Type B pancreatic cell (in vitro differentiated cells): ENCODE measurements at places on chromosomes 7 and 10.

DNA sequence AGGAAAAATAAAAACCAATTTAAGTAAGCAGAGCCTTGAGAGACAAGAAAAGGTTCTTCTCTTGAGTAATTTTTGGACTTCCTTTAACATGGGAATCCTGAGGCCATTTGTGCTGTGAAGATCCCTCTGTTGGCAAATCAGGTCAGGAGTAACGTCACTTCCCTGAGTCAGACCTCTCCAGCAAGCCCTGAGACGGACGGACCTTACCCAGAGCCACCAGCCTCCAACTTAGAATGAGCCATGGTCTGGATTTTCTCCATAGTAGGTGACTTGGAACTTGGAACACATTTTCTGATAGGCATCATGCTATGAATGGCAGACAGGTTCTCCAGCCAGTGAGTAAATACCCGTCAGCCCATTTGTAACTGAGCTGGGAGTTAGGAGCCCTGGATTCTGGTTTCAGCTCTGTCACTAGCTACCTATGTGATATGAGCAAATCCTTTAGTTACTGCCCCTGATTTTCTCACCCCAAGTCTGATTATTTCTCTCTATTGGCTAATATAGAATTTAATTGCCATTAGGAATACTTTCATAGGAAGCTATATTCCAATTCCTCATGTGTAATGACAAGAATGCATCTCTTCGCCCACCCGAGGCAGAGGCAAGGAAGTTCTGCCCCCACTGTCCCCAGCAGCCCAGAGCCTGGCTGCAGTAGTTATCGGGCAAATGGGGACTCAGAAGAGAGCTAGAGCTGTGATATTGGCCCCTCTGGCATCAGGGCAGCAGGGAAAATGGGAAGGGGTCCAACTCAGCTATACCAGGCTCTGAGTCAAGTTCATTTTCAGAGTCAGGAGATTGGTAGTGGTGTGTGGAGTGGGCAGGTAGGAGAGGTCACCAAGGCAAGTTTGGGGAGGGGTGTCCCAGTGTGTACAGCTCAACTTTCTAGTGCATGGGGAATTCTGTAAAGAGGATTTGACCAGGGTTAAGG, 153.7 kb upstream of the AGK start:
- DNase-seq: no peak

- no peak for DNase-seq
Observed at GRCh38 chr7:55081068-55081467, 62.3 kb downstream of the EGFR start.

DNA sequence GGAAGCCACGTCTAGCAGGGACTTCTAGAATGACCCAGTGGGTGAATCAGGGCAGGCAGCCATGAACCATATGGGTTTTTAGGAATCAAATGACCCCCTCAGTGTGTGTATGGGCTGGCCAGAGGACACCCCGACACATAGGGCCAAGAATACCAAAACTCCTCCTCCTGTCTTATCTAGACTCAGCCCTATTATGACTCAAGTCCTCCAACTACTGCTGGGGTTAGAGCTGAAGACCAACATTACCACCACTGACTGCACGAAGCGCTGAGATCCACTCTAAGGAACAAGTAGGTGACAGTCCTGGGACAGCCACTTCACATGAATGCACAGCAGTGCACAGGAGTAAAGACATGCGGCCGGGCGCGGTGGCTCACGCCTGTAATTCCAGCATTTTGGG, 11.5 kb upstream of the SVOPL start:
- DNase-seq: no peak

- peak; percentile 76 for DNase-seq
Observed at GRCh38 chr10:71860243-71861029, 9.4 kb upstream of the PSAP start.

GRCh38 chr10:73439055-73439454, 5.7 kb upstream of the MSS51 start:
- DNase-seq: no peak

DNA sequence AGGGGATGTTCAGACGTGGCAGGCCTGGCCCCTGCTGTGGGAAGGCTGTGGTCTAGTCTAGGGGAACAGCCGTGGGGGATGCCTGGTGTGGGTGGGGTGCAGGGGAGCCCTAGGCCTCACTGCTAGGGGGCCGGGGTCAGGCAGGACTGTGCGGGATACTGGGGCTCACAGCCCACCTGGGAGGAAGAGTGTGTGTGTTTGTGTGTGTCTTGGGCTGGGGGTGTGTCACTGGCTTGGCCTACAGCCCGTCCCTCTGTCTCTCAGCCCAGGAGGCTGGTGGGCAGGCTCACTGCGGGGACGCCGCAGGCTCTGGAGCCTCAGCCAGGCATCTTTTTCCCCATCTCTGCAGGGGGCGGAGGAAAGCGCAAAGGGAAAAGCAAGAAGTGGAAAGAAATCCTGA, 118.8 kb downstream of the GRK5 start:
- DNase-seq: no peak

DNA sequence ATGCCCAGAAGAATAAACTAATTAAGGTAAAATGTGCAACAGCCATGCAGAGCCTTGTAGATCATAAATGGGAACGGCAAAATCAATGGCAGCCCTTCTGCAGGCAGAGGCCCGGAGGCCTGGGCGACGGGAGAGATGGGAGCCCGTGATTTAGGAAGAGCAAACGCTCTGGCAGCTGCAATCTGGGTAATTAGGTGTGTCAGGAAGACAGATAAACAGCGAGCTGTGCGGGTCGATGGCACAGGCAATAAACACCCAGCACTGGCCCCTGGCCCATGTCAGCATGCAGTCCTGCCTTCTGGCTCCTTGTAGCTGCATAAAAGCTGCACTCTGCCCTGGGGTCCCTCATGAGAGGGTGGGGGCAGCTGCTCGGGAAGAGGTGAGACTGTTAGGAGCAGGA, 78.0 kb downstream of the GOLGA7B start:
- DNase-seq: no peak
